ENCODE measurements at places on chromosomes 12 and 14.

- DNase-seq, result no peak
Measured at GRCh38 chr14:93317875-93318807, 14.7 kb downstream of the BTBD7 start.

GRCh38 chr12:52395761-52396434 is 10.2 kb downstream of the KRT82 start:
- no peak for DNase-seq

DNA sequence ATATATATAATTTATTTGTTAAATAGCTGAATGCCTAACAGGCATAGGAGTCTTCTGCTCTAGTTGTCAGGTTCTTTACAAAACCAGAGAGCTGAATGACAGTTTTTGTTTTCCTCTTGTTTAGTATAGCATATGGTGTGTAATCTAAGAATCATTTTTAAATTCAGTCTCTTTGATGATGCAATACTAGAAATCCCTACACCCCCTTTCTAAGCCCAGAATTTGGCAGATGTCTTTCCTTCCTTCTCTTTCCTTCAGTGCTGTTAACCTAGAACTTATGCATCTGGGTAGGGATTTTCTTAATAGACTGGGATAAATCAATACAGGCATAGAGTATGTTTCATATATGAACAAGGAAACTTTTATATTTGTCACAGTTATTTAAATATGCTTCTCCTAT is 198.1 kb downstream of the KCNH5 start:
- DNase-seq, result no peak

DNA sequence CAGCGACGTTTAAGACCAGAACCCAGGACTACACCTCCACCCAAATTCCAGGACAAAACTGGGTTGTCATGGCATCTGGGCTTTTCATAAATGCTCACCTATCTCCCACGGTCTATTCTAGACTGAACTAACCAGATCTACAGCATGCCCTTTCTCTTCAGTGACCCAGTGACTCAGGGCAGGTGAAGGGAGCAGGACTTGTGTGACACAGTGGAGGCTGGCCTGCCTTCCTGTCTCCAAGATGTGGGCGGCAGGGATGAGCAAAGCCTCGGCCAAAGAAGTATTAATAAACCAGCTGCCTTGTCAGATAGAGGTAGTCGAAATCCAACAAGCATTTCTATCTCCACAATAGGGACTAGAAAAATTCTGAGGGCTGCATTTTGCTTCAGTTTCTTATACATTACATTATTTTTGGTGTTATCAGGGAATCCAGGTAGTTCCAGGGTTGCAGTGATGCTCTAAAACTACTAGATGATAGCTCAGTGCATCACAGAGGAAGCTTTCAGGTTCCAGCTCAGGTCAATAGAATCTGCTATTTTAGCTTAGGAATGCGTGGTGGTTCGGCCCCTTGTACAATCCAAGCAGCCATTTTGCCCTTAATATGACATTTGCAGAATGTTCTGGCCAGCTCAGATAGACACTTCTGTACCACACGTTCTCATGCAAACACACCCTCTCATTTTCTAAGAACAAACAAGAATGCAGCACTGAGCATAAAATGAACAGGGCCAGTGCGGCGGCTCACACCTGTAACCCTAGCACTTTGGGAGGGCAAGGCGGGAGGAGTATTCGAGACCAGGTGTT is 4.2 kb upstream of the GLRX5 start:
- no peak for DNase-seq

- DNase-seq, result no peak
Measured at GRCh38 chr12:22121224-22121623, 75.2 kb downstream of the CMAS start.

- no peak for DNase-seq
Measured at GRCh38 chr12:104677441-104678089, 220.8 kb downstream of the CHST11 start.

- no peak for DNase-seq
Measured at GRCh38 chr12:19916974-19917373, 451.4 kb upstream of the PDE3A start.

DNA sequence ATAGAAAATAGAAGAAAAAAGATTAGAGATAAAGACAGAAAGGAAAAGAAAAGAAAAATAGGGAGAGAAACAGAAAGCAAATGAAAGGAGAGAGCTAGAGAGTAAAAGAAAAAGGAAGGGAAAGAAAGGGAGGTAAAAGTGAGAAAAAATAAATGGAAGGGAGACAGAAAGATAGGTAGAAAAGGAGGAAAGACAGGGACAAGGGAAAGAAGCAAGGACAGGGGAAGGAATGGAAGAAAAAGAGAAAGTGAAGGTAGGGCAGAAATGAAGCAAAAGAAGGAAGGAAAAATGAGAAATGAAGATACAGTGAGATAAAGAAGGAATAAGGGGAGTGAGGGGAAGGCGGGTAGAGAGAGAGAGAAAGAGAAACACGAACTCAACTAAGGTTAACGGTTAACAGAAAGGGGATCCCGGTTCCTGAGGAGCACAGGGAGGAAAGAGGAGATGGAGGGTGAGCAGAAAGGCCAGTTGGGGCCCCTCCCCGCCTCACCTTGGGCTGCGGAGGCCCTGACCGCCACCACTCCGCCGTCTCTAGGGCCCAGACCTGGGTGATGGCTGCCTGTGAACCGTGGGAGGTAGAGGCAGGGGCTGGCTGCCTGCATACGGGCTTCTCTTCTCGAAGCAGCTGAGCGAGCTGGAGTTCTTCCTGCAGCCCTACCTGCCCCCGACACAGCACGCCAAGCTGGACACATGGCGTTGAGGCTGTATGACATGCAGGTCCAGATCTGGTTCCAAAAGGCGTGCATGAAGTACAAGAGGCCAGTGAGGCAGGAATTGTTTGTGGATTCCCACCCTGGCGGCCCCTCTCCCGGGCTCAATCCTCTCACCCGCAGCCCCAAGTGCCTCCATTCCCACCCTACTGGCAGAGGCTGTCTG is 59.5 kb downstream of the SMUG1 start:
- no peak for DNase-seq

DNA sequence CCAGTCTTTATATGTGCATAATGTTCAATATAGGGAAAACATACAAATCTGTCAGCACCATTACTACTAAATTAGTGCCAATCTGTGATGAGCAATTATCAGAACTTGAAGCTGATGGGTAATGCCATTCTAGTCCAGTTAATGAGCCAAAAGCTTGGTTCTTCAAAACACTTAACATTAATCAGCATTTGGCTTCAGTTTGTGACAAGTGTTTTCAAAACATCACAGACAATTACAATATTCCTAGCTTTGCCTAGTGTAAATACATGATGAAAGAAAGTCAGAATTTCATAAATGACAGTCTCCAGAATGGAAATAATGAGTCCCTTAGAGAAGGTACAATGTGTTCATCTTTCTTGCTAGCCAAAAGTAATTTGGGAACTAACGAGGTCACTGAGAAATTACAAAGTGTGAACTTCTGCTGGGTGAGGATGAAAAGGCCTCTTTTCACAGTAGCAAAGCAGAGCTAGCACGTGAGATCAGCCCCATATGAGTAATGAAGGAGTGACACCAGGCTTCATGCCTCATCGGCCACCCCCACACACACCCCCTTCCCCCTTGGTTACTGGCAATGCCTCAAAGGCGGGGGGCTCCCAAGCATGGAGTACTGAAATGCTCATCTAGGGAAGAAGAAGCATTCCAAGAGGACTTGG is 180.6 kb upstream of the EEA1 start:
- DNase-seq, result no peak

DNA sequence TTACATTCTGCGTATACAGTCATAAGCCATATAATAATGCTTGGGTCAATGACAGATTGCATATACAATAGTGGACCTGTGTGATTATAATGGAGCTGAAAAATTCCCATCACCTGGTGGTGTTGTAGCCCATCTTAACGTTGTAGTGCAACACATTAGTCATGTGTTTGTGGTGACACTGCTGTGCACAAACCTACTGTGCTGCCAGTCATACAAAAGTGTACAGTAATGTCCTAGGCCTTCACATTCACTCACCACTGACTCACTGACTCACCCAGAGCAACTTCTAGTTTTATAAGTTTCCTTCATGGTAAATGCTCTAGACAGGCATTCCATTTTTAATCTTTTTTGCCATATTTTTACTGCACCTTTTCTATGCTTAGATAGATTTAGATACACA is 194.8 kb upstream of the SEL1L start:
- no peak for DNase-seq

Data from heart left ventricle (tissue), 16 donors.